Left renal pelvis (tissue), 4 donors: ENCODE measurements at places on chromosomes 7 and 10. TPM values are rescaled to one million over a fixed set of nuclear protein-coding genes. Genes with fewer than 3 reads are reported as not detected.

ADAM12 gene
- polyA plus RNA-seq, result 25.6 TPM

- no peak for DNase-seq
Measured at GRCh38 chr7:122626785-122627184, 72.1 kb downstream of the RNF133 start.

GRCh38 chr10:14349081-14349480 lies 18.4 kb upstream of the FRMD4A start:
- no peak for DNase-seq

- DNase-seq, result no peak
Measured at GRCh38 chr7:28609608-28610007, 197.3 kb downstream of the CREB5 start.

DNA sequence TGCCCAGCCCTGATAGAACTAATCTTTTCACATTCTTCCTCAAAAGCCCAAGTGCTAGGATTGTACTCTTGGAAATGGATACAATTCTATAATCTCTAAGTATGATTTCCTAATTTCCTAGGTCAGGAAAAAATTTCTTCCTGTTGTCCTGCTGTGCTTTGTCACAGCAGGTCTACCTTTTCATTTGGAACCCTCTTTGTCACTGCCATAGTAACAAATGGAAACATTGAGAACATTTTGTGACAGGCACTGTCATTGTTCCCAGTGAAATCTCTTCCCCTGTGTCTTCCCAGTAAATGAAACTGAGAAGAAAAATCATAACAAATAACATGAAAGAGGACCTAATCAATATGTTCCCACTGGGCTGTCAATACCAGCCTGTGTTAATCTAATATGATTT lies 150.9 kb upstream of the KAT6B start:
- DNase-seq, result no peak

GRCh38 chr7:22192801-22193200 lies 164.2 kb downstream of the RAPGEF5 start:
- DNase-seq, result no peak

GRCh38 chr7:131302876-131303707 lies 24.6 kb upstream of the MKLN1 start:
- no peak for DNase-seq

DNA sequence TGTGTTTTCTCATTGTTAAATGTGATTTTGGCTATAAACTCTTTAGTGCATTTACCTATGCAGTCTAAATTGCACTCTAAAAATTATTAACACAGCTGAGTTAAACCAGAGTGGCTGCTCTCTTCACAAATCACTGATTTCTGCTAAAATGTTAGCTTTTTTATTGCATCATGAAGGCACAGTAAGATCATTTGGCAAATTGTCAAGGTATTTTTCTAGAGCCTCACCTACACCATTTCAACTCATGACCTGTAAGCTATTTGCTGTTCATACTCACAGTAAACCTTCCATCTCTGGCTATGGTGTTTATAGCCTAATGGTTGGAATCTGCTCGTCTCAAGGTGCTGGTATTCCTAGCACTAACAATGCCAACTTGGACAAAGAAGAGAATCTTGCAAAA lies 25.7 kb downstream of the NDUFB2 start:
- no peak for DNase-seq

DNA sequence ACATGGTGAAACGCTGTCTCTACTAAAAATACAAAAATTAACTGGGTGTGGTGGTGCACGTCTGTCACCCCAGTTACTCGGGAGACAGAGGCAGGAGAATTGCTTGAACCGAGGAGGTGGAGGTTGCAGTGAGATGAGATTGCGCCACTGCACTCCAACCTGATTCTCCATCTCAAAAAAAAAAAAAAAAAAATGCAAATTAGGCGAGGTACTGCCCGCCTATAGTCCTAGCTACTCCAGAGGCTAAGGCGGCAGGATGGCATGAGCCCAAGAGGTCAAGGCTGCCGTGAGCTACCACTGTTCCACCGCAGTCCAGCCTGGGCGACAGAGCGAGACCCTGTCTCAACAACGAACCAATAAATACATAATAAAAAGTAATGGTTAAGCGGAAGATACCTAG lies 1.1 kb upstream of the EIF4H start:
- DNase-seq, result no peak

- DNase-seq, result no peak
Measured at GRCh38 chr7:41027428-41028115, 675.3 kb downstream of the INHBA start.

DNA sequence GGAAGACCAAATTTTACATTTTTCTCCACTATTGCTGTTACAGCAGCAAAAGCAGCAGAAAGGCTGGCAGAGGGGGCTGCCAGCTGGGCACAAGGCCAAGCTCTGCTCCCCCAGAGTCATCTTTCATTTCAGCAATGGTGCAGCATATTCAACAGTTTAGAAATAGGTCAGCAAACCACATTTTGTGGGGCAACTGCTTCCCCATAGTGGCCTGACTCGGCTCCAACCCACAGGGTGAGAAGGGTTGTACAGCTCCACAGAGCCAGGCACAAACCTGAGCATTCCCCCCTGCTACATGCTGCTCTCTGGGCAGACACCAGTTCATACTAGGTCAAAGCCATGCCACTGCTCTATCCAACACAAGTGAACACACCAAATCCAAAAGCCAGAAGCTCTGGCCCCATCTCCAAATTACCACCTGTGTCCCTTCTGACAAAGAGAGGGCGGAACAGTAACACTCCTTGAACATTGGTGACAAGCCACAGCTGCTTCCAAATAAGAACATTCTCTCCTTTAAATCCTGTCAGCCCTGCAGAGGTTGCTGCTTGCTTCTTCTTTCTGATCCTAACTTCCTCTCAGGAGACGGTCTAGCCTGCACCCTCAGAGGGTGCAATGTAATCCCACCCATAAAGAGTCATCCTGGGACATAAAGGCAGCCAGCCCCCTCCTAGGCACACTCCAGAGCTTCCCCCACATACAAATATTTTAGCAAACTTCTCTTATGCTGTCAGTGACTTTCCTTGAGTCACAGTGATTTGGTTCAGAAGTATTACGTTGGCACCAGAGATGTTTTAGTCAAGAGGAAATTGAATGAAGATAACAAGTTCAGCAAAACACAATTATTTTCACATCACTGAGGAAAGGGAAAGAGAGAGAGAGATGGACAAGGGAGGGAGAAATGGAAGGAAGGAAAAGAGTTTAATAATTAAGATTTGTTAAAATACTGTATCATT lies 39.0 kb upstream of the SLIT1 start:
- no peak for DNase-seq

DNA sequence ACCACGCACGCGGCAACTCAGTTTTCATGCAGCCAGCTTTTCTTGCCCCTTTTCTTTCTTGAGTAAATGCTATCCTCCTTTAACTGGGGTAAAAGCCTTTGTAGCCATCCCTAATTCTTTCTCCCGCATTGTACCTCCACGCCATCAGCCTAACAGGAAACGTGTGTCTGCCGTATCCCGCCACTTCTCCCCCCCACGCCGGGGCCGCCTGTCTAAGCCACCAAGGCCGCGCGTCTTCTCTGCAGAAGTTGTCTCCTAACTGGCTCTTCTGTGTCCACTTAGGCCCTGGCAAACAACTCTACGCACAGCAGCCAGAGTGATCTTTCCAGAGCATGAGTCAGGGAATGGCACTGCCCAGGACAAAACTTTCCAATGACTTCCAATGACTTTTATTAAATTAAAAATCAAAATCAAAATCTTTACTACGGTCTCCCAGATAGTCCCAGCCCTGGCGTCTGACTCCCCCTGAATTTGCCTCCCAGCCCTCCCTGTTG lies 74.6 kb downstream of the XRCC2 start:
- DNase-seq, result no peak

GRCh38 chr10:101085846-101086245 lies 24.1 kb downstream of the KAZALD1 start:
- DNase-seq, result no peak

GRCh38 chr7:19290968-19291367 lies 145.7 kb upstream of the FERD3L start:
- no peak for DNase-seq

DNA sequence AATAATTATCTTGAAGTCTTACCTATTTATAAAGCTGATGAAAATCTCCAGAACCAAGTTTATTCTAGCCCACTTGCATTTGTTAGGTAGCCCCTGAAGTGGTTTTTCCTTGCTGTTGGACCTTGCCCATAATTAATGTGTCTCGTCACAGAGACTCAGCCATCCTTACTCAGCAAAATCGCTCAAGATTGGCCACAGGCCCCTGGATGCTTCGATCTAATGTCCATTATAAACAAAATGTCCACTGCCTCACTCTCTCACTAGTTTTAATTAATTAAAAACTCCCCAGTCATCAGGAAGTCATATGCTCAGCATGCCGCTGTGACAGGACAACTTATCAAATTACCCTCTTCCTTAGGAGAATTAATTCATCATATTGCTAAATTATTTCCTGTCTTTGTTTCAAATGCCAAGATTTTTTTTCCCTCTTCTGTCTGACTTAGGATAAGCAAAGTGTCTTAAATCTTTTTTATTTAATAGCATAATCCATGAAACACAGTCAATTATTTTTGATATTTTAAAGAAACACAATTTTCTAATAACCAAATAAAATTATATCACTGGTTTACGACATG lies 126.8 kb upstream of the PCLO start:
- DNase-seq, result no peak

GRCh38 chr10:91743465-91743864 lies 54.8 kb upstream of the TNKS2 start:
- no peak for DNase-seq

GRCh38 chr10:22443175-22443901 lies 98.0 kb downstream of the SPAG6 start:
- DNase-seq, result no peak
